Stimulated activated naive CD8-positive, alpha-beta T cell treated with anti-CD3 and anti-CD28 coated beads, Interleukin-15, amount 100 ng/mL, for 72 hours (primary cell): ENCODE measurements at places on chromosomes 13 and 19.

- no peak for DNase-seq
These were observed 6.3 kb downstream of the SERP2 start for GRCh38 chr13:44379885-44380284.

- peak; percentile 37 for DNase-seq
These were observed 48.6 kb upstream of the UBE2L5 start for GRCh38 chr13:30373727-30374126.

- DNase-seq, result no peak
These were observed 417.9 kb downstream of the GPC5 start for GRCh38 chr13:91816263-91816807.

DNA sequence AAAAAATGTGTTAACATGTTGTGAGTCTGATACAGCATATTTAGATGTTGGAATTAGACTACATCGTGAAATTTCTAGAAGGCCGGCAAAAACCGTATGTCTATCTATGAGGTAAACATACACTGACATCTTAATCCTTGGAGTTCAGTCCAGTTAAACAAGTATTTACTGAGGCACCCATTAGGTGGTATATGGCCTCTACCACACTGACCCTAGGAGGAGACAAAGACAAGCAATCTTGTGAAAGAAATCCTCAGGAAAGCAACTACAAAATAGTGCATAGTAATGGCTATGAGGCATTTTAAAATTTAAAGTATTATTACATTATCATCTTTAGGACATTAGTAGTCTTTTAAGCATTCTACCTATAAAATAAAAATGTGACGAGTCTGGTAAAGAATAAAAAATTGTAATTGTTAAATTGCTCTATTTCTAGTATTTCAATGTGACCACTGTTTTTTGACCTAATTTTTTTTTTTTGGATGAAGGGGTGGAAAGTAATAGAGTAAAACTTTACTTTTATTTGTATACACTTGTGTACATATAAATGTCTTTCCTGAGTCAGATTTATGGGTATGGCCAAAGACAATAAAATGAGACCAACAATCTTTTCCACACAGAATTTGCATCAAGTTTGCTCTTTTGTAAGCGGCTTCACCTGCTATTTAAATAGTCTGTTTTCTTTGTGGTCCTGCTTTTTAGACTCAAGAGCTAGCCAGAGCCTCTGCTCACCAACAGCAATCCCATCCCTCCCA is 50.5 kb downstream of the KATNAL1 start:
- no peak for DNase-seq

DNA sequence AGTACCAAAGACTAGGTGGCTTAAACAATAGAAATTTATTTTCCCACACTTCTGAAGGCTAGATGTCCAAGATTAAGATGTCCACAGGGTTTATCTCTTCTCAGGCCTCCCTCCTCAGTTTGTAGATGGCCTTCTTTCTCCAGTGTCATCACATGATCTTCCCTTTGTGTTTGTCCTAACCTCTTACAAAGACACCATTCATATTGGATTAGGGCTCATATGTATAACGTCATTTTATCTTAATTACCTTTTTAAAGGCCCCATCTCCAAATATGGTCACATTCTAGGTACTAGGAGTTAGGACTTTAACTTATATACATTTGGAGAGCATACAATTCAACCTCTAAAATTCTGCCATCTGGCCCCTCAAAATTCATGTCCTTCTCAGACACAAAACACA is 34.3 kb downstream of the N4BP2L2 start:
- DNase-seq, result no peak

DNA sequence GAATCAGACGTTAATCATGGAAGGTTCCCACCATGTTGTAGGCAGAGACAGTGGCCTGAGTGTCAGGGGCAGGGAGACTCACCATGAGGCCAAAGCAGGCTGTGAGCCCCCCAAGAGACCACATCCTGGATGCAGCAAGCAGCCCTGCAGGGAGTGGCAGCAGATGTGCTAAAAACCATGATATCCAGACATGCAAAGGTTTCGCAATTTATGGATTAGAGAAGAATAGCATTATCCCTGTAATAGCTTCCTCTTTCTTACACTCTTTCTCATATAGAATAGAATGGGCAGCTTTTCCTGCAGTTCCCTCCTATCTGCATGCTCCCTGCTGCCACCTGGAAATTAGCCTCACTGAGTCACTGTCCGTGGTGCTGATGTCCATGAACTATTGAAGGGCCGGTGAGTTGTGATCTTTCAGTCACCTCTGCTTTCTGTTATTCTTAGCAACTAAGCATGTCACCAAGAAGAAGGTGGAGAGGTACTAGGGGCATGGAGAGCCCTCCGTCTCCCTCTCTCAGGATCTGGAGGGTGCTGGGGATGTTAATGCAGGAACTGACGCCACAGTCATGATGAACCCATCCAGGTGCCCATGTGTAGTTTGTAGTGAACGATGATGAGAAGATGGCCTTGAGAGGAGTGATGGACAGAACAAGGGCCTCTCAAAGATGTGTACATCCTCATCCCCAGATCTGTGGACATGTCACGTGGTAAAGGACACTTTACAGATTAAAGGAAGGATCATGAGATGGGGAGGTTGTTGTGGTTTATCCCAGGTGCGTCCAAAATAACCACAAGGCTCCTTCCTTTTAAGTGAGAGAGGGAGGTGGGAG is 9.9 kb downstream of the CEACAM4 start:
- no peak for DNase-seq

- no peak for DNase-seq
These were observed 8.0 kb upstream of the ZNF358 start for GRCh38 chr19:7507884-7508283.

DNA sequence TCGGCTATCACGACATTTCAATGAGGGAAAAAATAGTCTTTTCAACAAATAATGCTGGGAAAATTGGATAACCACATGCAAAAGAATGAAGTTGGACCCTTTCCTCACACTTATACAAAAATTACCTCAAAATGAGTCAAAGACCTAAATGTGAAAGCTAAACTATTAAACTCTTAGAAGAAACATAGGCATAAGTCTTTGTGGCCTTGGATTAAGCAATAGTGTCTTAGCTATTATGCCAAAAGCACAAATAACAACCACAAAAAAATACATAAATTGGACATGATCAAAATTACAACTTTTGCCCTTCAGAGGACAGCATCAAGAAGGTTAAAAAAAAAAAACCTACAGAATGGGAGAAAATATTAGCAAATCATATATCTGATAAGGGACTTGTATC is 156.6 kb downstream of the FOXO1 start:
- DNase-seq, result no peak

GRCh38 chr19:35901854-35902661 is at the start of gene HCST:
HCST (plus strand) TSS chr19:35902529; CDS start chr19:35902594, 65 bp downstream.
- DNase-seq, result peak; percentile 44

- no peak for DNase-seq
These were observed 7.3 kb downstream of the SHKBP1 start for GRCh38 chr19:40584007-40584406.

DNA sequence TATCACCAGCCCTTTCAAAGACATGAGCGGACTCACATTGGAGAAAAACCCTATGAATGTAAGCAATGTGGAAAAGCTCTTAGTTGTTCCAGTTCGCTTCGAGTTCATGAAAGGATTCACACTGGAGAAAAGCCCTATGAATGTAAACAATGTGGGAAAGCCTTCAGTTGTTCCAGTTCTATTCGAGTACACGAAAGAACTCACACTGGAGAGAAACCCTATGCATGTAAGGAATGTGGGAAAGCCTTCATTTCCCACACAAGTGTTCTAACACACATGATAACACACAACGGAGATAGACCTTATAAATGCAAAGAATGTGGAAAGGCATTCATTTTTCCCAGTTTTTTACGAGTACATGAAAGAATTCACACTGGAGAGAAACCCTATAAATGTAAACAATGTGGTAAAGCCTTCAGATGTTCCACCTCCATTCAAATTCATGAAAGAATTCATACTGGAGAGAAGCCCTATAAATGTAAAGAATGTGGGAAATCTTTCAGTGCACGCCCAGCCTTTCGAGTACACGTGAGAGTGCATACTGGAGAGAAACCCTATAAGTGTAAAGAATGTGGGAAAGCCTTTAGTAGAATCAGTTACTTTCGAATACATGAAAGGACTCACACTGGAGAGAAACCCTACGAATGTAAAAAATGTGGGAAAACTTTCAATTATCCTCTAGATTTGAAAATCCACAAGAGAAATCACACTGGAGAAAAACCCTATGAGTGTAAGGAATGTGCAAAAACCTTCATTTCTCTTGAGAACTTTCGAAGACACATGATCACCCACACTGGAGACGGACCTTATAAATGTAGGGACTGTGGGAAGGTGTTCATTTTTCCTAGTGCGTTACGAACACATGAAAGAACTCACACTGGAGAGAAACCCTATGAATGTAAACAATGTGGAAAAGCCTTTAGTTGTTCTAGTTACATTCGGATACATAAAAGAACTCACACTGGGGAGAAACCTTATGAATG is 17.6 kb downstream of the ZNF791 start:
- DNase-seq, result no peak

- DNase-seq, result no peak
These were observed 16.1 kb downstream of the ZNF317 start for GRCh38 chr19:9156304-9156703.

- no peak for DNase-seq
These were observed 58.7 kb upstream of the ALOX5AP start for GRCh38 chr13:30676672-30677071.

GRCh38 chr19:2608602-2608922 is 93.9 kb downstream of the GNG7 start:
- no peak for DNase-seq

- DNase-seq, result no peak
These were observed 679.3 kb upstream of the PCDH20 start for GRCh38 chr13:62094932-62095331.

GRCh38 chr13:111251646-111252445 is 68.6 kb upstream of the TEX29 start:
- no peak for DNase-seq

- DNase-seq, result no peak
These were observed 6.3 kb upstream of the RDH13 start for GRCh38 chr19:55068950-55069864.

- DNase-seq, result no peak
These were observed 12.1 kb upstream of the GPR4 start for GRCh38 chr19:45613926-45614725.

DNA sequence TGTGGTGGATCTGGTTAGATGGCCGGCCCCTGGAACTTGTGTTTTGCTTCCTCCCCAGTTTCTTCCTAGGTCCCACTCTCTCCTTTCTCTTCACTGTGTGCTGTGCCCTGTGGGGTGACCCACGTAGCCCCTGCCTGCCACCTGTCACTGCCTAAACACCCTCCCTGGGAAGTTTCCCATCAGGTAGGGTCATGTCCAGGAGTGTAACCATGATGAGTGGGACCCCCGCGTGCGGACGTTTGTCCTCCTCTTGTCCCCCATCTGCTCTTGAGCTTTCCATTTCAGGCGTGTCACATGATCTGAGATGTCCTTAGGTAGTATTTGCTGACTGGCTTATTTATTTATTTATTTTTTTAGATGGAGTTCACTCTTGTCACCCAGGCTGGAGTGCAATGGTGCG is 61.3 kb downstream of the ARHGEF7 start:
- no peak for DNase-seq

GRCh38 chr13:48404952-48405351 is 8.0 kb downstream of the LPAR6 start:
- no peak for DNase-seq
